Natural killer cell treated with Interleukin-12 subunit alpha and Interleukin-12 subunit beta and Interleukin-15 and Interleukin-18, amount 100 ng/mL, for 72 hours (primary cell): ENCODE measurements at places on chromosomes 6 and 20. TPM values are rescaled to one million over a fixed set of nuclear protein-coding genes. Genes with fewer than 3 reads are reported as not detected.

Gene COL9A3
- total RNA-seq, result not detected

DNA sequence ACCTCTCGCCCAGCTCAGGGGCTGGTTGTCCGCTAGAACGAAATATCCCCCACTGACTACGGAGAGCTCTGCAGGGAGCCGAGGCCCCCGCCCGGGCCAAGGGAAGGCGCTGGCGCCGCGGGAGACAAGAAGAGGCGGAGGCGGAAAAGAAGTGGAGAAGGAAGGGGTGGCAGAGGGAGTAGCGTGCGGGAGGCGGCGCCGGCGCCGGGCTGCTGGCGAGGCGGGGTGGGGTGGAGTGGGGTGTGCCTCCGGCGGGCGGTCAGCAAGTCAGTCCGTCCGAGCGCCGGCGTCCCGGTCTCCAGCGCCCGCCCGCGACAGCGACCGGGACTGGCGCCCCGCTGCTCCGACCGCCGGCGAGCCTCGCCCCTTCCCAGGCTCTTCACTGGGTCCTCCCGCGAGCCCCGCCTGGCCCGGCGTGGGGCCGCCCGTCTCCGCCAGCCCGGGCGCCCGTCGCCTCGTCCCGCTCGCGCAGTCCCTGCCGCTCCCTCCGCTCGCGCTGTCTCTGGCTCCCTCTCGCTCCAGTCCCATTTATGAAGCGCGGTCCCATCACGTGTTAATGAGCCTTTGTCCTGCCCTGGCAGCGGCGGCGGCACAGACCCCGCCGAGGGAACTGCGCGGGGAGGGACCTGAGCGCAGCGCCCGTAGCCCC, at the start of gene CNR1:
CNR1 (minus strand) TSS at position 504 of the 649 bp plus-strand sequence. CDS start 21,073 bp downstream, outside the sequence.
- no peak for DNase-seq
- H3K36me3 ChIP-seq, result no peaks in the 10 kb centered on the region
- H3K27ac ChIP-seq, result no peak within 1 kb of the TSS
- H3K4me3 ChIP-seq, result peak within 1 kb of the TSS; percentile 71
- peaks cover 48% of the 10 kb centered on the region for H3K27me3 ChIP-seq

GRCh38 chr6:46781478-46782378, 11.5 kb upstream of the MEP1A start:
- H3K4me1 ChIP-seq, result no peaks in the 10 kb centered on the region
- H3K27me3 ChIP-seq, result peaks cover 9% of the 10 kb centered on the region
- H3K4me3 ChIP-seq, result no peak overlapping the region
- no peak overlapping the region for H3K27ac ChIP-seq
- no peak for DNase-seq

GRCh38 chr20:14062786-14063185, 67.5 kb downstream of the MACROD2 start:
- H3K27ac ChIP-seq, result no peak overlapping the region
- no peak for DNase-seq
- no peak overlapping the region for H3K4me3 ChIP-seq
- H3K27me3 ChIP-seq, result no peaks in the 10 kb centered on the region

GRCh38 chr6:157059781-157060180, 263.5 kb downstream of the TMEM242 start:
- H3K4me3 ChIP-seq, result no peak overlapping the region
- H3K4me1 ChIP-seq, result peaks cover 36% of the 10 kb centered on the region
- H3K27ac ChIP-seq, result no peak overlapping the region
- no peaks in the 10 kb centered on the region for H3K27me3 ChIP-seq
